Kidney (tissue), 22 donors: ENCODE measurements at places on chromosomes 3 and 15. TPM values are rescaled to one million over a fixed set of nuclear protein-coding genes. Genes with fewer than 3 reads are reported as not detected.
A peak's percentile ranks its signal among the peaks of the same experiment; 100 is the strongest.

DNA sequence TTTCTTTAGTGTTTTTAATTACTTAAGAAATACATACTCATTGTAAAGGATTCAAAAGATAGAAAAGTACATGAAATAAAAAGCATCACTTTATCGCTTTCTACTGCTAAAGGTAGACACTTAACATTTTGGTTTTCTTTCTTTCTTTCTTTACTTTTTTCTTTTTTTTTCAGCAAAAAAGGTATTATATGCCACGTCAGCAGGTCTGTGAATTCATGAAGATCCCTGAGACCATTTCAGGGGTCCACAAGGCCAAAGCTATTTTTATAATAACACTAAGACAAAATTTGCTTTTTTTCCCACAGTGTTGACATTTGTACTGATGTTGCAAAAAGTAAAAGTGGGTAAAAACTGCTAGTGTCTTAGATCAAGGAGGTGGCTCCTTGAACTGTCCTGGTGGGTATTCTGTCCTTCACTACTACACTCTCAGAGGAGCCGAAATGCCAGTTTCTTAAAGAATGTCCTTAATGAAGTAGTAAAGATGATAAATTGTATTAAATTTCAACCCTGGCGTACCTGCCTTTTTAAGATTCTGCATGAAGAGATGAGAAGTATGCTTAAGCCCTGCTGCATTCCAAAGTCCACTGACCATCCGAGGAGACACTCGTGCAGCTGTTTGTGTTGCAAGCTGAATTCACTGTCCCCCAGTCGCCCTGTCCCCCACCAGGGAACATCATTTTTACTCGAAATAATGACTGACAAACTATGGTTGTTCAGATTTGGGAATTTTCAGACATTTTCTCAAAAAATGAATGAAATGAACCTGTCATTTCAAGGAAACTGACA, 106.7 kb upstream of the PIAS1 start:
- H3K4me3 ChIP-seq: no peak overlapping the region
- no peaks in the 10 kb centered on the region for H3K4me1 ChIP-seq
- H3K27me3 ChIP-seq: no peaks in the 10 kb centered on the region
- no peak overlapping the region for H3K27ac ChIP-seq
- H3K36me3 ChIP-seq: no peaks in the 10 kb centered on the region

GRCh38 chr15:81189583-81190283, 6.9 kb upstream of the IL16 start:
- no peak for DNase-seq
- no peak overlapping the region for H3K4me3 ChIP-seq
- no peaks in the 10 kb centered on the region for H3K4me1 ChIP-seq
- H3K36me3 ChIP-seq: no peaks in the 10 kb centered on the region

DNA sequence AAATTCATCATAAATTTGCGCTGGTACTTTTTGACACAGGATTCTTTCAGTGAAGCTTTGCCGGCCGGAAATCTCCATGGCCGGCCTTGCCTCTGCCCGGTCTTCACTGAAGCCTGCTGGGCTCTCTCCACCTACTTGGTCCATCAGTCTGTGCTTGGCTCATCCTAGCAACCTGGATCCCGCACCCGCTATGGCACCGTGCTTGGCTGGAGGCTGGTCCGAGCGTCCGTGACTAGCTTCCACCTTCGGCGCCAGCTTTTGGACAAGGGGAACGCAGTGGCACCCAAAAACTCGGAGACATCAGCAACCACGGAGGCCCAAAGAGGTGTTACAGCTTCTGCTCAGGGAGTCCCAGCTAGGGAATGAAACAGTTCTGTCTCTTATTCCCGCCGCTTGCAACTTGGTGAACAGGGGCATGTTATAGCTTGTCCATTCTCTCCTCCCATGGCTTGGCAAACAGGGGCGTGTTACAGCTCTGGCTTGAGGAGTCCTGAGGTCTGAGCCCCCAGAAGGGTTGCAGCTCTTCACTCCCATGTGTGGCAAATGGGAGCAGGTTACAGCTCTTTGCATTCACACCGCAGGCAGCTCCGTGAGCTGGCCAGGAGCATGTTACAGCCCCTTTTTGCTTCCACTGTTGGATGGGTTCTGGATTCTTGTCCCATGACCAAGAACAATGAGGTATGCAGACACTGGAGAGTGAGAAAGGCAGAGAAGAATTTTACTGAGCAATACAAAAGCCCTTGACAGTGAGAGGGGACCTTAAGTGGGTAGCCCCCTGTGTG, 204.2 kb downstream of the DIPK2A start:
- H3K27ac ChIP-seq: no peak overlapping the region
- no peak for DNase-seq
- no peaks in the 10 kb centered on the region for H3K36me3 ChIP-seq
- H3K4me1 ChIP-seq: no peaks in the 10 kb centered on the region

GRCh38 chr3:80770106-80771074, 991.1 kb downstream of the GBE1 start:
- no peak overlapping the region for H3K27ac ChIP-seq
- no peak overlapping the region for H3K4me3 ChIP-seq
- no peaks in the 10 kb centered on the region for H3K27me3 ChIP-seq
- H3K4me1 ChIP-seq: no peaks in the 10 kb centered on the region
- no peaks in the 10 kb centered on the region for H3K36me3 ChIP-seq

The CPLX3 gene
- total RNA-seq: not detected

GRCh38 chr3:64666171-64666588, 21.6 kb downstream of the ADAMTS9 start:
- peak; percentile 59 for DNase-seq
- no peaks in the 10 kb centered on the region for H3K27me3 ChIP-seq
- H3K4me3 ChIP-seq: no peak overlapping the region
- peak overlapping the region; percentile 75 for H3K27ac ChIP-seq
- no peaks in the 10 kb centered on the region for H3K36me3 ChIP-seq

- peak; percentile 82 for DNase-seq
- H3K36me3 ChIP-seq: no peaks in the 10 kb centered on the region
- H3K27ac ChIP-seq: no peak overlapping the region
These were observed 59.7 kb downstream of the SEMA3G start for GRCh38 chr3:52385157-52385556.

The PATL2 gene
- total RNA-seq: 2.1 TPM

GRCh38 chr15:70309716-70310115, 212.0 kb upstream of the TLE3 start:
- no peak overlapping the region for H3K27ac ChIP-seq
- no peaks in the 10 kb centered on the region for H3K4me1 ChIP-seq
- H3K4me3 ChIP-seq: no peak overlapping the region
- no peak for DNase-seq

DNA sequence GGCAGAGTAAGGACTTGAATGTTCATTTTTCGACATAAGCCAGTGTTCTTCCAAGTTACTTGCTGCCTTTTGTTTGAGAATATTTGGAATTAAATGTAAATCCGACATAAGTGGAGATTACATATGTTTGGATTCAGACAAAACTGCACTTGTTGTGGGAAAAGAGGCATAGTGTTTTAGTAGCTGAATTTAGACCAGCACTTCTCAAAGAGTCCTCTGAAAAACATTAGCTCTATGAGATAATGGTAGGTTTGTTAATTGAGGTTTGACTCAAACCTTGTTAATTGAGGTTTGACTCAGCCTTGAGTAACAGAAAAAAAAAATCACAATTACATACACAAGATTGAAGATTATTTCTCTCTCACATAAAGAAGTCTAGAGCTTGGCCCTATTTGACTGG, 132.5 kb downstream of the NSUN3 start:
- H3K4me3 ChIP-seq: no peak overlapping the region
- DNase-seq: no peak
- H3K27me3 ChIP-seq: no peaks in the 10 kb centered on the region
- no peak overlapping the region for H3K27ac ChIP-seq

DNA sequence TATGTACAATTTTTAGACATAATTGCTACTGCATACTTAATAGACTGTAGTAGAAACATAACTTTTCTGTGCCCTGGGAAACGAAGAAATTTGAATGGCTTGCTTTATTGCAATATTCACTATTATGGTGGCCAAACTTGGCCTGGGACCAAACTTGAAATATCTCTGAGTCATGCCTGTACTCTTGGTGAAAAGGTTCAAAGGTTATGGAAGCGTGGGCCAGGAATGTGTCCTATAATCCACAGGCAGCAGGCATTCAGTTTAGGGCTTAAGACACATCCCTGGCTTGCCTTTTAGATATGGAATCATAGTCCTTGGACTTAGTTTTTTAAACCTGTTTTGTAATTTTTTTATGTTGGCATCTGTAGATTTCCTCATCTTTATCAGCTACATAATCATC, 124.3 kb downstream of the LRIG1 start:
- peaks cover 9% of the 10 kb centered on the region for H3K36me3 ChIP-seq
- no peak overlapping the region for H3K4me3 ChIP-seq
- no peaks in the 10 kb centered on the region for H3K27me3 ChIP-seq
- H3K4me1 ChIP-seq: no peaks in the 10 kb centered on the region
- no peak for DNase-seq

The TEX9 gene
- total RNA-seq: 35.2 TPM

- H3K4me1 ChIP-seq: no peaks in the 10 kb centered on the region
- H3K36me3 ChIP-seq: peaks cover 3% of the 10 kb centered on the region
- DNase-seq: no peak
These were observed 101.2 kb downstream of the SEC22A start for GRCh38 chr3:123302961-123303360.

The CFAP161 gene
- 0.50 TPM for total RNA-seq

The CCR8 gene
- 0.19 TPM for total RNA-seq

DNA sequence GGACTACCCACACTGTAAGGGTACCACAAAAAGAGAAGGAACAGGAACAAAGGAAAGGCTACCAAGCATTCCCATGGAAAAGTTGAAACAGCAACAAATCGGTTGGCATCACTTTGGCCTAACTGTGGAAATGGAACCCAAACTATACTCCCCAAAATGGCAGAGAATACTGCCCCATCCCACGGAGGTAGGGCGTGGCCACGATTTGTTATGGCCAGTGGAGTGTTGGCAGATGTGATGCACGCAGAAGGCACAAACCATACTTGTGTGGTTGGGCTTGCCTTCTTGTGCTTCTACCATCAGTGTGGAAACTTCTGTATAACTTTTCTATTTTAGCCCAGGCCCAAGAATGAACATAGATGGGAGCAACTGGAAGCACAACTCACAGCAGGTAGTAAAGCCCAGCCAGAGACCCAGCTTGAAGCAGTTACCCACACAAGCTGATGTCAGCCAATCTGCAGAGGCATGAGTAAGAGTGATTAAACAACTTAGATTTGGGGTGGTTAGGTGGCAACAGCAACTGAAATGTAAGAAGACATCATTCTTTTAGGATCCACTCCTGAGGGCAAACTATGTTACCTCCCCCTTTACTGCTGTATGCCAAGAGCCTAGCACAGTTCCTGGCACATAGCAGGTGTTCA, 64.1 kb downstream of the BTD start:
- H3K4me3 ChIP-seq: no peak overlapping the region
- no peaks in the 10 kb centered on the region for H3K4me1 ChIP-seq
- H3K27me3 ChIP-seq: no peaks in the 10 kb centered on the region

The IL12A gene
- 0.22 TPM for total RNA-seq

The POU1F1 gene
- total RNA-seq: not detected

- H3K27ac ChIP-seq: no peak overlapping the region
- H3K36me3 ChIP-seq: no peaks in the 10 kb centered on the region
- H3K27me3 ChIP-seq: no peaks in the 10 kb centered on the region
- no peak for DNase-seq
These were observed 54.4 kb upstream of the SLC12A8 start for GRCh38 chr3:125266971-125267370.

- H3K4me1 ChIP-seq: no peaks in the 10 kb centered on the region
- no peak for DNase-seq
- peaks cover 42% of the 10 kb centered on the region for H3K36me3 ChIP-seq
These were observed 43.5 kb downstream of the CHD2 start for GRCh38 chr15:92943581-92943980.

GRCh38 chr3:183558495-183558894, 3.0 kb upstream of the KLHL6 start:
- no peaks in the 10 kb centered on the region for H3K27me3 ChIP-seq
- no peak for DNase-seq
- H3K4me3 ChIP-seq: no peak overlapping the region
- H3K27ac ChIP-seq: no peak overlapping the region
- H3K36me3 ChIP-seq: no peaks in the 10 kb centered on the region

DNA sequence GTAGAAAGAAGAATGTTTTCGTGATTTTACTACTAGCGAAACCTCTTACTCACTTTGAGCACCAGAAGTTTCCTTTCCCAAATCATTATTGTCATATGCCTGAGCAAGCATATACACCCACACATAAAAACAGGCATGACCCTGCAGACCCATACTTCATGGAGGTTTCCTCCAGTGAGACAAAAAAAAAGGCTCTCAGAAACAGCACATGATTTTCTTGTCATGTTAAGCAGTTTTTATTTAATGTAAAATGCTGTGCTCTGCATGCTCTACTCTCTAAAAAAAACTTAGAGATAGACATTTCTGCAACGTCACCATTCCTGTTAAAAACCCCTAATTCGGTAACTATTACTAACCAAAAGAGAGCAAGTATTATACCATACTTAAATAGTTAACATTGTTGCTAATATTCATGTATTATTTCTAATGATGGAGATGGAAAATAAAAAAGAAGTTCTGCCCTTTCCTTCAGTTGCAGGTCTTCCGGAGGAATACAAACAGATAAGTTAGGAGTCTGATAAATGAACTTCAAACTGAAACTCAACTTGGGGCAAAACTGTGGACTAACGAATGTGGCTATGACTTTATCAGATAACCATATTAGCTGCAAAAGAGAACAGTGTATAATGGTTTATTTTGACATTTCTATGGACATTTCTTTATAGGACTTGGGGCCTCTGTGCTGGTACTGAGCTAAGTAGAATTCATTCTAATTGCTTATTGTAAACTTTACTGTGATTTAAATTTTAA, 15.9 kb downstream of the CD200R1 start:
- no peak overlapping the region for H3K27ac ChIP-seq
- H3K4me3 ChIP-seq: no peak overlapping the region
- peak; percentile 7 for DNase-seq
- H3K36me3 ChIP-seq: no peaks in the 10 kb centered on the region
- no peaks in the 10 kb centered on the region for H3K27me3 ChIP-seq
